ENCODE measurements at places on chromosomes 12 and 14.

GRCh38 chr14:26163761-26164160 lies 434.1 kb downstream of the NOVA1 start:
- H3K4me1 ChIP-seq: no peaks in the 10 kb centered on the region
- H3K36me3 ChIP-seq: no peaks in the 10 kb centered on the region

GRCh38 chr12:106758349-106759110 lies 16.0 kb upstream of the RIC8B start:
- H3K36me3 ChIP-seq: no peaks in the 10 kb centered on the region
- no peak overlapping the region for H3K4me3 ChIP-seq
- DNase-seq: no peak
- no peaks in the 10 kb centered on the region for H3K27me3 ChIP-seq
- no peak overlapping the region for H3K27ac ChIP-seq

DNA sequence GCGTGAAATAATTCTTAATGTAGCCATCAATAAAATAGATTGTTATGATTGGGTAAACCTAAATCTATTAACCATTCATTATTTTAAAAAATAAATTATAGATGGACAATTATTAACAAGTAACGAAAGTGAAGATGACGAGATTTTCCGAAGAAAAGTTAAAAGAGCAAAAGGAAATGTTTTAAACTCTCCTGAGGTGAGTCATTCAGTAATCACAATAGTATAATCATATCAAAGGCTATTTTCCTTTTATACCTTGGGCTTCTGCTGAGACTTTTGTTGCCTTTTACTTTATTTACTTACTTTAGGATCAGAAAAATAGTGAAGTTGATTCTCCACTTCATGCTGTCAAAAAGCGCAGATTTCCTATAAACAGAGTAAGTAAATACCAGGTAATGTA lies 45.6 kb downstream of the FANCM start:
- H3K27me3 ChIP-seq: no peaks in the 10 kb centered on the region
- H3K36me3 ChIP-seq: no peaks in the 10 kb centered on the region
- H3K27ac ChIP-seq: no peak overlapping the region
- no peak for DNase-seq
- no peaks in the 10 kb centered on the region for H3K4me1 ChIP-seq
- no peak overlapping the region for H3K4me3 ChIP-seq

- peak within 1 kb of the TSS; percentile 29 for H3K4me3 ChIP-seq
- peak; percentile 13 for DNase-seq
- H3K27ac ChIP-seq: no peak within 1 kb of the TSS
- peaks cover 28% of the 10 kb centered on the region for H3K4me1 ChIP-seq
- peaks cover 79% of the 10 kb centered on the region for H3K27me3 ChIP-seq
Observed at GRCh38 chr12:130162267-130162666, at the start of gene FZD10. Gene FZD10 (plus strand): TSS chr12:130162464. CDS start chr12:130162943, 479 bp downstream.

GRCh38 chr14:29161593-29161992 lies 395.0 kb downstream of the FOXG1 start:
- no peak overlapping the region for H3K4me3 ChIP-seq
- no peaks in the 10 kb centered on the region for H3K27me3 ChIP-seq
- H3K27ac ChIP-seq: no peak overlapping the region
- no peaks in the 10 kb centered on the region for H3K4me1 ChIP-seq
- no peaks in the 10 kb centered on the region for H3K36me3 ChIP-seq

DNA sequence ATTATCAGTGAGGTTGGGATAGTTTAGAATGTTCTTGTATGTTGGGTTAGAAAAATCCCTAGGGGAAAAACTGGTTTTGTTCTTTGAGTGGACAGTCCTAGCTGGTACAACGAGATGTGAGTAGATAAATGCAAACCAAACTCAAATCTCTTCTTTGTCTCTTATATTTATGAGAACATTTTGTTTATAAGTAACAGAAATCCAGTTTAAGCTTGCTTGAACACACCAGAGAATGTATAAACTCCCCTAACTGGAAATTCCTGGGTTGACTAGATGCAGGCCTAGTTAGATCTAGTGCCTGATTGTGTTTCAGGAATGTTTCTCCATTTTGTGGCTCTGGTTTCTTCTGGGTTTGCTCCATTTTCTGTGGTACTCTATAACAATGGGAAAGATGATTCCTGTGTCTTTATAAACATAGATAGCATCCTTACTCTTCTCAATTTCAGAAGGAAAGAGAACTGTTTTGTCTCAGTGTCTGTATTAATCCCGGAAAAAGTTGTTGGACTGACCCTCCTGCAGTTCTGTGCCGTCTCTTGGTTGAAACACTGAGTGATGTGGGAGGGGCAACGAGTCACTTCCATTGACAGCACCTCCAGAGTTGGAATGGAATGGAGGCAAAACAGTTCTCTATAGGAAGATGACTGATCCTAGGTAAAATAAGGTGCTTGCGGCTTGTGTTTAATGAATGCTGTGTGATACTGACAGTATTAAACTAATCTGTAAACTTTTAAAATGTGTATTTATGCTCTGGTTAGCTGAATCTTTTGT lies 244.8 kb downstream of the TMTC2 start:
- no peaks in the 10 kb centered on the region for H3K27me3 ChIP-seq
- no peak overlapping the region for H3K4me3 ChIP-seq
- H3K36me3 ChIP-seq: no peaks in the 10 kb centered on the region
- no peak overlapping the region for H3K27ac ChIP-seq

GRCh38 chr14:104677512-104678332 lies 11.7 kb upstream of the INF2 start:
- no peaks in the 10 kb centered on the region for H3K36me3 ChIP-seq
- DNase-seq: peak; percentile 91
- H3K4me3 ChIP-seq: peak overlapping the region; percentile 56
- H3K27me3 ChIP-seq: no peaks in the 10 kb centered on the region

DNA sequence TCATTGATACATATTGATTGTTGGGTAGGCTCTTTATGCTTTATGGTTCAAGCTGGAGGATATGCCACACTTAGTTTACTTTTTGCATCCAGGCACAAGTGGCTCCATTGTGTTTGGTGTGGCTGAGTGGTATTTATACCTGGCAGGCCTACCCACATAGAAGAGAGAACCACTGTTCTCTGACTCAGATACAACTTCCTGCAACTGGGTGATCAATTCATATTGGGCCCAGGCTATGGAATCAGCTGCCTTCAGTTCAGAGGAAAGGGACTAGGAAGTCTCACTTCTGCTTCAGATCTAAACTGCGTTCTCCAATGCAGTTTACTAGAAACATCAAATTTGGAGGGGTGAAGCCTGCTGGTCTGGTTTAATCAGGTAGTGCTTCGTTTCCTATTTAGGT lies 49.8 kb upstream of the LRRK2 start:
- no peaks in the 10 kb centered on the region for H3K4me1 ChIP-seq
- no peak overlapping the region for H3K4me3 ChIP-seq
- no peaks in the 10 kb centered on the region for H3K27me3 ChIP-seq
- no peak for DNase-seq

DNA sequence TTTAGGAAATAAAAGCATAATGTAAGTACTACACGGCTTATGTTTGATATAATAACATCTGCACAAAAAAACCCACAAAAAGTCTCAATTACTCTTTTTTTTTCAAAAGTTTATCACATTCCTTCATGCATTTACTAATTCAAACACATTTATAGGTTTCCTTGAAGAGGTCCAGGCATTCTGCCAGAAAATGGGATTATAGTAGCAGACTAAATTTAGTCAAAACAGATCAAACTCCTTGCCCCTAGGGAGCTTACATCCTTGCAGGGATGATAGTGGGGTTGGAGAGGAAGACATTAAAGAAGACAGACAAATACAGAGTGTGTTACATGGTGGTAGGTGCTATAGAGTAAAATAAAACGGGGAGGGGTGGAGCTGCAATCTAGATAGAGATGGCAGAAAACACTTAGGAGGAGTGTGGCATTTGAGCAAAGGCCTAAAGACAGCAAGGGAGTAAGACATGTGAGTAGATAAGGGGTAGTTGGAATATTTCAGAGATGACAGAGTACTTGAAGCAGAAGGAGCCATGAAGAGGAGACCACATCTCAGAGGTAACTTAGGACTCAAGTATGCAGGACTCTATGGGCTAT lies 266.9 kb downstream of the PPFIA2 start:
- H3K27me3 ChIP-seq: no peaks in the 10 kb centered on the region
- H3K27ac ChIP-seq: no peak overlapping the region
- no peak for DNase-seq

- no peaks in the 10 kb centered on the region for H3K4me1 ChIP-seq
- DNase-seq: no peak
- peaks cover 64% of the 10 kb centered on the region for H3K36me3 ChIP-seq
- H3K27me3 ChIP-seq: no peaks in the 10 kb centered on the region
- H3K27ac ChIP-seq: no peak overlapping the region
- H3K4me3 ChIP-seq: no peak overlapping the region
Observed at GRCh38 chr12:64137117-64137516, 85.0 kb downstream of the KICS2 start.

GRCh38 chr14:54918427-54918826 lies 15.8 kb upstream of the GCH1 start:
- no peak overlapping the region for H3K27ac ChIP-seq
- H3K4me1 ChIP-seq: no peaks in the 10 kb centered on the region
- H3K27me3 ChIP-seq: no peaks in the 10 kb centered on the region
- no peak overlapping the region for H3K4me3 ChIP-seq
- no peak for DNase-seq

GRCh38 chr14:87214558-87214957 lies 778.4 kb downstream of the GALC start:
- H3K27me3 ChIP-seq: no peaks in the 10 kb centered on the region
- no peaks in the 10 kb centered on the region for H3K4me1 ChIP-seq
- H3K4me3 ChIP-seq: no peak overlapping the region
- no peak overlapping the region for H3K27ac ChIP-seq
- no peaks in the 10 kb centered on the region for H3K36me3 ChIP-seq
- DNase-seq: peak; percentile 41

GRCh38 chr12:71840231-71840847 lies 780 bp downstream of the TBC1D15 start:
- peak overlapping the region; percentile 87 for H3K27ac ChIP-seq
- H3K36me3 ChIP-seq: no peaks in the 10 kb centered on the region
- H3K4me3 ChIP-seq: peak overlapping the region; percentile 95

DNA sequence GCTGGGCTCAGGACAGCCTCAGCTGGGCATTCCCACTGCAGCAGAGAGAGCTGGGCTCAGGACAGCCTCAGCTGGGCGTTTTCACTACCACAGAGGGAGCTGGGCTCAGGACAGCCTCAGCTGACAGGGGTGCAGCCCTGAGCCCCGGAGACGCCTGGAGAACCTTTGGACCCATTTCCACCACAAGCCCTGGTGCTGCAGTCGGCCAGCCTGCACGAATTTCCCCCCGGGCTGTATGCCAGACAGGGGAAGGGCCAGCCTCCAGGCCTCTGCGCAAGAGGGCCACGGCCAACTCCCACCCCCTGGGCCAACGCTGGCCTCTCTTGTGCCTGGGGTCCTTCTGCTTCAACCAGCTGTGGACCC lies 2.6 kb upstream of the C14orf180 start:
- H3K4me3 ChIP-seq: no peak overlapping the region
- DNase-seq: no peak
- H3K27me3 ChIP-seq: peaks cover 20% of the 10 kb centered on the region
- H3K4me1 ChIP-seq: no peaks in the 10 kb centered on the region

GRCh38 chr12:117069101-117069797 lies 30.0 kb downstream of the TESC start:
- no peak for DNase-seq
- H3K4me3 ChIP-seq: no peak overlapping the region
- H3K27me3 ChIP-seq: peaks cover 43% of the 10 kb centered on the region
- no peak overlapping the region for H3K27ac ChIP-seq

DNA sequence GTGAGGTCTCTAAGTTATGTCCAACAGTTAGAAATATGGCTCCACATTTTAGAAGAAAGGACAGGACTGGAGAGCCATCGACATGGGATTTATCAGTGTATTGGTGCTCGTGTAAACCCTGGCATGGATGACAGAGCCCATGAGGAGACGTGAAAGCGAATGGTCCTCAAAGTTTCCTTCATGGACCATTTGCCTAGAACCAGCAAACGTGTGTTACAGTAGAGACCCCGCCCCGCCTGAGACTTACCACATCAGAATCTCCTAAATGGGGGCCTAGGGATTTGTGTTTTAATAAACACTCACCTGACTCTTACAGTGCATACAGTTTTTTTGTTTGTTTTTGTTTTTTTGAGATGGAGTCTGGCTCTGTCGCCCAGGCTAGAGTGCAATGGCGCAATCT lies 12.2 kb downstream of the EVL start:
- no peak overlapping the region for H3K4me3 ChIP-seq
- no peaks in the 10 kb centered on the region for H3K36me3 ChIP-seq
- H3K4me1 ChIP-seq: peaks cover 18% of the 10 kb centered on the region
- no peak for DNase-seq
- no peaks in the 10 kb centered on the region for H3K27me3 ChIP-seq

- H3K36me3 ChIP-seq: no peaks in the 10 kb centered on the region
- H3K27ac ChIP-seq: no peak overlapping the region
- H3K4me3 ChIP-seq: no peak overlapping the region
- DNase-seq: no peak
- H3K27me3 ChIP-seq: no peaks in the 10 kb centered on the region
- H3K4me1 ChIP-seq: no peaks in the 10 kb centered on the region
Observed at GRCh38 chr14:99163446-99163845, 108.6 kb downstream of the BCL11B start.

DNA sequence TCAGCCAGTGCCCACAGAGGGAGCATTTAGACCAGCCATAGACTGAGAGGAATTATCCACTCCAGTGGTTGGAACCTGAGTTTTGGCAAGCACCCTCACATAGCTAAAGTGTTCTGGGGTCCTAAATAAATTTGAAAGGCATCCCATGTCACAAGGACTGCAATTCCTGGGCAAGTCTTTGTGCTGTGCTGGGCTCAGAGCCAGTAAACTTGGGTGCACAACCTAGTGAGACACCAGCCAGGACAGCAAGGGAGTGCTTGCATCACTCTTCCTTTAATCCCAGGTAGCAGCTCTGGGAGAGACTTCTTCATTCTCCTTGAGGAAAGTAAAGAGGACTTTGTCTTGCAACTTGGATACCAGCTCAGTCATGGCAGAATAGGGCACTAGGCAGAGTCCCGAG lies 142.0 kb upstream of the FSCB start:
- no peaks in the 10 kb centered on the region for H3K4me1 ChIP-seq
- no peaks in the 10 kb centered on the region for H3K27me3 ChIP-seq
